ENCODE measurements at places on chromosomes 4 and X.

GRCh38 chrX:24482823-24483415 is 17.8 kb downstream of the PDK3 start:
- DNase-seq = no peak

DNA sequence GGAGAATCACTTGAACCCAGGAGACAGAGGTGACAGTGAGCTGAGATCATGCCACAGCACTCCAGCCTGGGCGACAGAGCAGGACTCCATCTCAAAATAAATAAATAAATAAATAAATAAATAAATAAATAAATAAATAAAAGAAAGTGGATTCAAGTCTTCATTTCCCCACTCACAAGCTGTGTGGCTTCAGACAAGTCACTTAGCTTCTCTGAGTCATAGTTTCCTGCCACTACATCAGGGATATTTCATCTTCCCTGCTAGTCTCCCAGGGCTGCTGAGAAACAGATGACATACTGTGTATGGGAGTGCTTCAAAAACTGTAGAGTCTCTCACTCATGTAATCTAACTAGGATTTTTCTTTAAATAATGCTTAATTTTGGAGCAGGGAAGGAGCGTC is 37.2 kb downstream of the TBC1D9 start:
- DNase-seq = no peak

GRCh38 chr4:155072417-155072816 is 136.0 kb upstream of the NPY2R start:
- DNase-seq = no peak

GRCh38 chr4:181536196-181536746 is 706.9 kb upstream of the TENM3 start:
- DNase-seq = no peak

- DNase-seq = no peak
These were observed 320.0 kb downstream of the IDS start for GRCh38 chrX:149185087-149185486.

DNA sequence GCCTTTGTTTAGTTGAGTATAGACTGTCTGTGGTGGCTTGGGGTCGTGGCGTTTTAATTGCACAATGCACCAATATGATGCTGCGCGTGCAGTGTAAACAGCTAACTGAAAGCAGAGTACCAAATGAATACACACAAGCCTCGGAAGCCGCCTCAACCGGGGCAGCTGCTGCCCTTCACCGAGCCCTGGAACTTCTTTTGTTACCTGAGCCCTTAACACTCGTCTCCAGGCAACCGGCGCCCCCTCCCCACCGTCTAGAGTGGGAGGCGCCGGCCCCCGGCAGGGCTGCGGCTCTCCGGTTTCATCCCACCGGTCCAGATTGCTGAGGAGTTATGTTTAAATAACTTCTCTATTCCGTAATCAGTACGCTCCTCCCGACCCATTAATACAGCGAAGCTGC is 173.2 kb upstream of the TBL1X start:
- no peak for DNase-seq

DNA sequence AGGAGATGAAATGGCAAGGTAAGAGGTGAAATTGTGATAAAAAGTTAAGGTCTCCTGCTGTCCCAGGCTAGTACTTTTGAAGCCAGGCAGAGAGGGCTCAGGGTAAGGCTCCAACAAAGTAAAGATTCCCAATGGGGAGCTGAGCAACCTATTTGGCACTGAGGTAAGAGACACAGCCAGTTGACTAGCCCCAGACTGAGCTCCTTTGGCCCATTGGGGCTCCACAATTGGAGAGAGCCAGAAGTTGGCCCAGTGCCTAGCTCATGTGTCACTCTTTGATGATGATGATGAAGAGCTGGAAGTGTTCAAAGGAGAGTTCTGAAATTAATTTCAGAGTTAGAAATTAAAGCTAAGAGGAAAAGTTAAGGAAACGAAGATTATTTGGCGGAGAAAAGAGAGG is 94.6 kb downstream of the RLIM start:
- no peak for DNase-seq

GRCh38 chrX:18354369-18355223 is at the start of gene SCML2:
SCML2 (minus strand) TSS chrX:18354688; CDS start chrX:18334071, 20,617 bp downstream.
- peak; percentile 46 for DNase-seq

All from lower lobe of right lung (tissue), 2 donors.